Anterior cingulate cortex (tissue), 58 donors: ENCODE measurements at places on chromosomes 12 and 14.

DNA sequence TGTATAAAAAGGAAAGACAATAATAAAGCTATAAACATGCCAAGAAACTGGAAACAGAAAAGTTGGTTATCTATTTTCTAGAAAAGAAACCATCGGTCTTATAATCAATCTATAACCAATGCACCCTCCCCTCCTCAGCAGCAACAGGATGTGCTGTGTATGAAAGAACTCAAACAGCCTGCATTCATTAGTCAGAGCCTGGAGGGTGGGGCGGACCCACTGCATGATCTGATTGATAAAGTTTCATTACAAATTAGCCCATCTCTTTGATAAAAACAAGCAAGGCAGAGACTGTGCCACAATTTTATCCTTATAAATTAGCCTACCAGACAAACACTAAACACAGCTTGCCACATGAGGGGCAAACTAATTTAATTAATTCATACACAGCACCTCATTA is 448.1 kb downstream of the BCAT1 start:
- DNase-seq: no peak

GRCh38 chr12:113228394-113229028 is 7.2 kb downstream of the TPCN1 start:
- no peak for DNase-seq

- no peak for DNase-seq
These were observed 210.1 kb upstream of the EEA1 start for GRCh38 chr12:93139028-93139665.

GRCh38 chr12:11755302-11755930 is 105.9 kb downstream of the ETV6 start:
- DNase-seq: no peak

GRCh38 chr14:52837451-52837850 is 46.0 kb upstream of the GNPNAT1 start:
- DNase-seq: no peak
